ENCODE measurements at places on chromosomes 4 and X.

DNA sequence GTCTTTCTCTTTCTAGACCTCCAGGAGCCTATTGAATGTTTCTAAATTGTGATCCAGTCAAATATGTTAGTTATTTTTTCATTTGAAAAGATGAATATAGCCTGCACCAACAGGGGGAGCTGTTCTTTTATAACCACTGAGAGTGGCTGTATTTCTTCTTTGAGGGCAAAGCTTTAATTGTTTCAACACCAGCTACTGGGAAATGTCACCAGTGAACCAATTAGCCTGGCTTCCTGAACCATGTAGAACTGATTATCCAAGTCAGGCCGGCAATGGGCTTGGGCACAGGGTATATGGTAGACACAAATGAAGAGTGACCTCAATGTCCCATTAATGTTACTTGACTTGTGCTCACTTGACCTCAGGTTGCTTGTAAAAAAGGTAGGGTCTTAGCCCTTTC, 4.8 kb upstream of the DAPP1 start:
- DNase-seq: no peak

DNA sequence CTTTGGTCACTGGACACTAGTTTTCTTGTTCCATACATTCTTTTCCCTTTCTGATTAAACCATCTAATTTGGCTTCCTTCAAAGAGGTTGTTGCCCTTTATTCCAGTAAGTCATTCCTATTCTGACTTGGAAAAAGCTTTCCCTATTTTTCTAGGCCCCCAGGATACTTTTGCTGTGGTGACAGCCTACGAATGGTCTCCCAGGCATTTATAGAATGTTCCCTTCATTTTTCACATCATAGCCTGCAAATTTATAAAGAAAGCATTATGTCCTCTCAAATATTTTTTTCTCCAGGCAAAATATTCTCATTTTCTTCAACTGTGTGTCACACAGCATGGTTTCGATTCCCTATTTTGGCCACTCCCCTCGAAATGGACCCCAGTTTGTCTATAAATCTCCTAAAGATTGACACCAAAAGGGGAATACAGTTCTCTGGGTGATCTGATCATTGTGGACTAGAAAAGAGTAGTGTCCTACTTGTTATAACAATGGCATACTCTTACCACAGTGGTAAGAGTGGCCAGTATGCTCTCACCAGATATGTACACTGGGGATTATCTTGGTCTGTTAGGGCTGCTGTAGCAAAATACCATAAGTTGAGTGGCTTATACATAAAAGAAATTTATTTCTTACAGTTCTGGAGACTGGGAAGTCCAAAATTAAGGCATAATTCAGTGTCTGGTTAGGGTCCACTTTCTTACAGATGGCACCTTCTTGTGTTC, 41.5 kb upstream of the BMP2K start:
- no peak for DNase-seq

DNA sequence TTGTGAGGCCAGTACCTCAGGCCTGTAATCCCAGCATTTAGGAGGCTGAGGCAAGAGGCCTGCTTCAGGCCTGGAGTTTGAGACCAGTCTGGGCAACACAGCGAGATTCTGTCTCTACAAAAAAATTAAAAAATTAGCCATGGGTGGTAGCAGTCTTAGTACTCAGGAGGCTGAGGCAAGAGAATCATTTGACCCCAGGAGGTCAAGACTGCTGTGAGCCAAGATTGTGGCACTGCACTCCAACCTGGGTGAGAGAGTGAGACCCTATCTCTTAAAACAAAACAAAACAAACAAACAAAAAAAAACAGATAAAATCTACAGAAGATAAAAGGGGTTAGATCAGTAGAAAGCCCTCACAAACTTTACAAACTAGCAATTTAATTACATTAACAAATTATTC, 80.7 kb downstream of the MAB21L2 start:
- no peak for DNase-seq

DNA sequence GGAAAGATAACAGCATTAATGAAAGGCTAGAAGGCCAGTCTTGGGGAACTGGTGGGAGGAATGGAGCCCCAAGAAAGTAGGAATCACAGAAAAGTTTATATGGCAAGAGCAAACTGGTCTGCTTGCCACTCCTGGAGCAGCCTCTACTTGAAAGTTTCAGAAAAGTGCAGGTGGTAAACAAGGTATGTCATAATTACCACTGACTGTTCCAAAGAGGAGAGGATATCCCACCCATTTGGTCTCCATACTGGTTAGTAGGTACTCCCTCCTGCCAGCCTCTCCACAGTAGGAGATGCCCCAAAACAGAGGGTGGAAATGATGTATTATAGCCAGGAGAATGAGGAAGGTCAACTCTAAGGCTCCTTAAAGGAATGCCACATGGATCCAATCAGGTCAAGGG, 145.1 kb downstream of the INPP4B start:
- DNase-seq: no peak

DNA sequence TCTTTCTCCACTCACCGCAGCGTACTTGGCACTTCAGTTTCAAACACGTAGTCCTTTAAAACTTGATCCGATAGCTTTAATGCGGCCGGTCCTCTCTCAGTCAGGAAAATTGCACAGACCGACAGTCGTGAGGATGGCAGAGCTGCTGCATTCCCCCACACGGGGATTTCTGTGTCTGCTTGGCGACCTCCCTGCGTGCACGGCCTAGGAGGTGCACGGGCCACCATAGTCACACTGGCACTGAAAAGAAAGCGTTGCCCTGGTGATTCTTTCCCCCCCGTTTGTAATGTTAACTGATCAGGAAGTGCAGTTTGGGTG, 10.3 kb downstream of the AKAP17A start:
- DNase-seq: no peak

- DNase-seq: no peak
These were observed 212 bp downstream of the CLCN4 start for GRCh38 chrX:10157032-10157341.

GRCh38 chr4:12633053-12633651, 851.0 kb downstream of the RAB28 start:
- peak; percentile 19 for DNase-seq

GRCh38 chrX:23662853-23663252, 4.4 kb upstream of the PRDX4 start:
- DNase-seq: no peak

Data from activated CD8-positive, alpha-beta memory T cell treated with anti-CD3 and anti-CD28 coated beads for 4 hours (primary cell).